Stimulated activated CD4-positive, alpha-beta T cell treated with anti-CD3 and anti-CD28 coated beads, Interleukin-1b, Interleukin-23, amount 100 ng/mL, for 24 hours (primary cell): ENCODE measurements at places on chromosomes 6 and 20.

- no peak for DNase-seq
Measured at GRCh38 chr20:19284400-19285178, 72.1 kb downstream of the SLC24A3 start.

DNA sequence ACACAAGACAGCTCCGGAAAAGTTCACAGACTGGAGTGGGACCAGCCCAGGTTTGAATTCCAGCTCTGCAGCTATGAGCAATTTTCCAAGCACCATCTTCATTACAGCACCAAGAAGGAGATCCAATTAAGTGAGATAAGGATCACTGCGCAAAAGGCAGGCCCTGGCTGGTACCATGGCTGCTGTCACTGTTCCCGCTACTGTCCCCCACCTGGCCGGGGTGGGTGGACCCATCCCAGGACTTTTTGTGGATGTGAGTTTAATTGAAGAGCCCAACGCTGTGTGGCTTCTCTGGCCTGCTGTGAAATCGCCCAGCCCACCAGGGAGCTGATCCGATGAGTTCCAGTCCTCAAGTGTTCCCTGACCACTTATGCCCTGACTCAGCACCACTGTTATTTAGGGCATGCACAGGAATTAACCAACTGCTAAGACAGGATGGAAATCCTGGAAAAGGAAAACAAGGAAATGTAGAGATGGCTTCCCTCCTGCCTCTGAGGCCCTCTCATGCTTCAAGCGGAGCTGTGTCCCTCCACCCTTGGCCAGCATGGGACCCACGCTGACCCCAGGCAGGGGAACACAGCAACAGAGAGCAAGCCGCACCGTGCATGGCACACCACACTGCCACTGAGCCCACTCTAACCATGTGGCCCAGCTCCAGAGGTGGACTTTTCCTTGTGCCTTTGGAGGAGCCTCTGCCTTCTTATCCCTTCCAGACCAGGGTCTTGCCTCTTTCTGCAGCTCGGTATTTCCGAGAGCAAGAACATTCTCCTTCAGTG is 150.0 kb upstream of the CST7 start:
- DNase-seq: no peak

GRCh38 chr20:24983896-24984295 is 8.7 kb downstream of the APMAP start:
- no peak for DNase-seq

DNA sequence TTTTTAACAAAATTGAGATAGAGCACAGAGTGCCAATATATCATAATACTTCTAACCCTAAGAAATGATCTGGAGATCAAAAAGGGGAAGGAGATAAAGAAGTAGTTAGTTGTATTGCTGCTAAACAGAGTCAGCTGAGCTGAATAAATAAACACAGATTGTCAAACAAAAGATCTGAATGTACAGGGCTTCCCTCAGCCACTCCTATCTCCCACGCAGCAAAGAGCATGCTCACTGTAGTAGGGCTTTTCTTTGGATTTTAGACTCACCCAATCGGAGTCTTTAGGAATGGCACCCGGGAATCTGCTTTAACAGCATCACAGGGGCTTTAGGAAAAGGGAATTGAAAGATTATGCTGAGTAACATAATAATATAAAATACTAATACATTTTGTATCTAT is 222.2 kb upstream of the STXBP5 start:
- no peak for DNase-seq

DNA sequence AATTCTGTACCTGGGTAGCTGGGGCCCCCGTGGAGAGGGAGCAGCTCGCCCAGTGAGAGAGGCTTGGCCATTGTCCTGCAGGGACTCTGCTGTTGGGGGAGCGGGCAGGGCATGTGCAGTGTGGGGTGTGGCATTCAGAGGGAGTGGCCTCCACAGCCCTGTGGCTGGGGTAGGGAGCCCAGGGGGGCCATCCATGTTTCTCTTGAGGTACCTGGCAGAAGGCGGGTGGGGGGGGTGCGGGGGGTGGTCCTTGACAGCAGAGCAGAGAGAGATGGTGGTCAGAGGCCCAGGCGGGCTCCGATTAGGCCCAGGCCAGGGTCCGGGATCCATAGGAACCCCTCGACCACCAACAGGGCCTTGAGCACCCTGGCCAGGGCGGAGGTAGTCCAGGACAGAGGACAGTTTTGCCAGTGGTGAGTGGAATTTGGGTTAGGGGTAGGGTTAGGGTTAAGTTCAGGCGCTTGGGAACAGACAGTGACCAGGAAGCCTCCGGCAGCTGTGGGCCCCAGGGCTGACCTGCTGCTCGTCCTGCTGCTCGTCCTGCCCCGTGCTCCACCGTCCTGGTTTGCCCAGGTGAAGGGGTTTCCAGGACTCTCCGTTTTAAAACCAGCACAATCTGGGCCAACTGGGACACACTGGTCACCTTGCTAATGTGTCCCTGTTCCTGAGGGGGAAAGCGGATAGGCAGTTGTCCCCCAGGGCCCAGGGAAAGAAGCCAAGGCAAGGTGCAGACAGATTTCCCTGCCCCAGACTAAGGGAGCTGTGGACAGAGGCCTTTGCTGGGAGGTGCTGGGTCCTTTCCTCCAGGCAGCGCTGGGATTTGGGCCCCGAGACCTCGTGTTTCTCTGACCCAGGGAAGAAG is 24.8 kb upstream of the MYT1 start:
- no peak for DNase-seq

GRCh38 chr20:10520528-10520927 is 85.4 kb downstream of the SLX4IP start:
- DNase-seq: no peak

DNA sequence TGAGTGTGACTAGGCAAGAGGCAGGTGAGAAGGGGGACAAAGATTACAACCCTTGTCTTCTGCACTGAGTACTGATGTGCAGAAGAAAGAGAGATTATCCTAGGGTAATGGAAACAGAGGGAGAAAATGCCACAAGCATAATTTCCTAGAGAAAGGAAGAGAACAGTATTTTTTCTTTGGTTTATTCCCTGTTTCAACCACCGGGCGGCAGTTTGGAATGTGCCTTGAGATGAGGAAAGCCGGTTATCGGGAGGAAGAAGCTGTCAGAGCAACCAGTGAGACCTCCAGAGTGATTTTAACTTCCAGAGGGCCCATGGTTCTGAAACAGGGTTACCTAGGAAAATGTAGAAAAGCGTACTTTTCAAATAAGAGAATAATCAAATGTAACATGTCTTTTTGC is 121.4 kb downstream of the REV3L start:
- DNase-seq: no peak

DNA sequence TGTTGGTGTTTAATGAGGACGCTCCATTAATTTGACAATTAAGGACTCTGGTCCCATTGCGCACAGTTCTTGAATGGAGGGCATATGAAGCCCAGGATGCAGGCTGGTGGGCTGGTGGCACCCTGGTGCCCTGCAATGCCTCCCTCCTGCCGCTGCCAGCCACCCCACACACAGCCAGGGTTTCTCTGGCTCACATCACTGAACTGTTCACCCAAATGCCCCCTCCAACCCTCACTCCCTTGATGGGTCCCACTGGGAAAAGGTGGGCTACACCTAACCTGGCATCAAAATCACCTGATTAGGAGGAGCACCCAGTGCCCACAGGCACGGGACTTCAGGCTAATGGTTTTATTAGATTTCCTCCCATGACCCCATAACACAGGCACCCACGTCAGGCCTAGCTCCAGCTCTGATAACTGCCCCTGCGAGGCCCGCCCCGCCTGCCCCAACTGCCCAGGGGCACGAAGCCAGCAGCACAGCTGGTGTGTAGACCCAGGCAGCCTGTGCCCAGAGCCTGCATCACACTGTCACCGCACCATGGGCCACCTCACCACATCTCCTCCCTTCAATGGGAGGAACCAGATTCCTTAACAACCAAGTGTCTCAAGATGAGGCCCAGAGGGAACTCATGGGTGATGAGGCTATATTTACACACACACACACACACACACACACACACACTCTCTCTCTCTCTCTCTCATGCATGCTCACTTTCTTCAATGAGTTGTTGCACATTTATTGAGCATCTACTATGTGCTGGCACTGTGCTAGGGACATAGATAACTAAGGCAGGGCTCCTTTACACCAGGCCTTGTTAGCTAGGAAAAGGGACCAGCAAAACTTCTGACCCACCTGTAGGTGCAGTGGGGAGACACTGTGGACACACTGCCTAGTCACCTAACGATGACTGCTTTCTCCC is 107.3 kb downstream of the NOL4L start:
- no peak for DNase-seq

GRCh38 chr6:140052736-140053729 is 678.6 kb upstream of the CITED2 start:
- DNase-seq: no peak

DNA sequence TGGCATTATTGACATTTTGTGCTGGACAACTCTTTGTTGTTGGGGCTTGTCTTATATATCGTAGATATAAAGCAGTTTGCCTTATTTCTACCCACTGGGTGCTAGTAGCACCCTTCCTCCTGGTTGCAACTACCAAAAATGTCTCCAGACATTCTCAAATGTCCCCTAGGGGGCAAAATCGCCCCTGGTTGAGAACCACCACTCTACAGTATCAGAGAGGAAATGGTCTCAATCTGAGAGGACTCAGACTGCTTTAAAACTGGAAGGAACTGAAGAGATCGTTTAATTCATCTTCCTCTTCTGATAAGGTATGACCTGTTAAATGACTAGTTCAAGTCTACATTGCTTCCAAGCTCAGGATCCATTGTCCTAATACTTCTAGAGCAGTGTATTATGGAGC is 14.9 kb downstream of the SH3BGRL2 start:
- no peak for DNase-seq

DNA sequence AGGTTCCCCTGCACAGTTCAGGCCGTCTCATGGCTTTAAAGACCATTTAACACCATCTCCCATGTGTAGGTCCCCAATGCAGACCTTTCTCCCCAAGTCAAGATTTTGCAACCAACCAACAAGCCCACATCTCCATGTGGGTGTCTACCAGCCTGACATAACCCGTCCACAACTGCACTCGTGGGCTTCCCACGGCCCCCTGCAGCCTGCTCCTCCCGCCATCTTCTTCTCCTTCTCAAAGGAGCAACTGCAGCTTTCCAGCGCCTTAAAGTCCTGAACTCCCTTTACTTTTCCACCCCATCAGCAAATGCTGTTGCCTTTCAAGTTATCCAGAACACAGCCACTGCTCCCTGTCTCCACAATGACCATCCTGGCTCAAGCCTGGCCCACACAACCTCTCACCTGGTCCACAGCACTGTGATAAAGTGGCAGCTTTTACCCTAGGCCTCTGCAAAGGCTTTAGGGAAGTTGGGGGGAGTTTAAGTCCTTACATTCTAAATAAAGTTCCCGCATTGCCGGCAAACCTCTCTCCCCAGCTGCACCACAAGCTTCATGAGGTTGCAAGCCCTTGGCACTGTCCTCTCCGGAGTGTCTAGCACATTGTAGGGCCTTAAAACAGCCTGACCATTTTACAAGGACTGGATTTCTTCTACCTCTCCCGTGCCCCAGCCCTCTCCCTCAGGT is 140.5 kb downstream of the PREX1 start:
- no peak for DNase-seq

DNA sequence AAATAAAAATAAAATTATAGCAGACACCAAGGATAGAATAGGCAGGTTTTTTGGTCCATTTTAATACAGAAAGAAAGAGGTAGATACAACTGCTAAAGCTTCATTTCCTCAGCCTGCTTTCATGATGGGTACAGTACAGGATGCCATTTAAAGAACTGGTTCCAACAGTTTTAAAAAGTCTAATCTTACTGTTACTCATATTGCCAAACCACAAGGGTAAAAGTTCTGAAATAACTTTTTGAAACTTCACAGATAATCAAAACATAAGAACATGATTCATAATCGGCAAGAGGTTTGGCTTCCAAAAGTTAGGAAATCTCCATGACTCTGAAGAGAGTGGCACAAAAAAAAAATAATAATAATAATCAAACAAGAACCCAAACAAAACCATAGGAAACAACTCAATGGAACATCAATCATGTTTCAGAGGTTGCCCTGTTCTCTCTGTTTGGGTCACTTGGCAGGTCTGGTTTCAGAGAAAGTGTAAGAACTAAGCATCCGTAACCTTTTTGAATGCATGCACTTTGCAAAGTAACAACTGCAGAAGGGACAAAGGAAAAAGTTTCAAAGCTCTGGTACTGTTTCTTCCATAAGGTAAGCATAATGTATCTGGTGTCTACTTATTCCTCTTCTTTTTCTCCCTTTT is 79.7 kb downstream of the SMLR1 start:
- DNase-seq: no peak

- DNase-seq: no peak
Measured at GRCh38 chr20:10469599-10469998, 34.5 kb downstream of the SLX4IP start.

GRCh38 chr6:119470893-119471542 is 121.5 kb upstream of the MAN1A1 start:
- DNase-seq: no peak

GRCh38 chr6:136921381-136921935 is 643 bp upstream of the SLC35D3 start:
- DNase-seq: no peak

DNA sequence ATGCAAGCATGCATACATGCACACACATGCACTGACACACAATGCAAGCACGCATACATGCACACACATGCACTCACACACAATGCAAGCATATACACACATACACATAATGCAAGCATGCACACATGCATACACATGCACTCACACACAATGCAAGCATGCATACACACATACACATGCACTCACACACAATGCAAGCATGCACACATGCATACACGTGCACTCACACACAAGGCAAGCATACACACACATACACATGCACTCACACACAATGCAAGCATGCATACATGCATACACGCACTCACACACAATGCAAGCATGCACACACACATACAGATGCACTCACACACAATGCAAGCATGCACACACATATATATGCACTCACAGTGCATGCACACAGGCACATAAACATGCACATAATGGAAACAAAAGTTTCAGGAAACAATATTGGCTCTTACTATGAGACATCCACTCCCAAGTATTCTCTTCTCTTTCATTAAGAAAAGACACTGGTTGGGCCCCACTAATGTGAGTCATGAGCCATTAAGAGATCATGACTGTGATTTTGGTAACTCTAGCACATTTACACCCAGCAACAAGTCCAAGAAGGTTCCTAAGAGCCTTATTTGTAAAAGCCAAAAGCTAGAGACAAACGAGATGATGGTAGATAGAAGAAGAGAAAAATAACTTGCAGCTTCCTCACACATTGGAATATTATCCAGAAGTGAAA is 22.2 kb downstream of the APCDD1L start:
- DNase-seq: no peak

DNA sequence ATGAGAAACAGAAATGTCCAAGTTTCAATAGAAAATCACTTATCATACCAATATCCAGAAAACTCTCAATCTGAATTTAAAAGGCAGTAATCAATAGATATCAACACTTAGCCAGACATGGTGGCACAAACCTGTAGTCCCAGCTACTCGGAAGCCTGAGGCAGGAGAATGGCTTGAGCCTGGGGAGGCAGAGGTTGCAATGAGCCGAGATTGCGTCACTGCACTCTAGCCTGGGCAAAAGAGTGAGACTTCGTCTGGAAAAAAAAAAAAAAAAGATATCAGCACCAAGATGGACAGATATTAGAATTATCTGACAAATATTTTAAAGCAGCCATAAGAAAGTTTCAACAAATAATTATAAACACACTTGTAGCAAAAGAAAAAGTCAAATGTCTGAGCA is 47.0 kb downstream of the TCP11 start:
- no peak for DNase-seq
